Activated CD8-positive, alpha-beta memory T cell treated with anti-CD3 and anti-CD28 coated beads for 48 hours (primary cell): ENCODE measurements at places on chromosomes 4 and X.

DNA sequence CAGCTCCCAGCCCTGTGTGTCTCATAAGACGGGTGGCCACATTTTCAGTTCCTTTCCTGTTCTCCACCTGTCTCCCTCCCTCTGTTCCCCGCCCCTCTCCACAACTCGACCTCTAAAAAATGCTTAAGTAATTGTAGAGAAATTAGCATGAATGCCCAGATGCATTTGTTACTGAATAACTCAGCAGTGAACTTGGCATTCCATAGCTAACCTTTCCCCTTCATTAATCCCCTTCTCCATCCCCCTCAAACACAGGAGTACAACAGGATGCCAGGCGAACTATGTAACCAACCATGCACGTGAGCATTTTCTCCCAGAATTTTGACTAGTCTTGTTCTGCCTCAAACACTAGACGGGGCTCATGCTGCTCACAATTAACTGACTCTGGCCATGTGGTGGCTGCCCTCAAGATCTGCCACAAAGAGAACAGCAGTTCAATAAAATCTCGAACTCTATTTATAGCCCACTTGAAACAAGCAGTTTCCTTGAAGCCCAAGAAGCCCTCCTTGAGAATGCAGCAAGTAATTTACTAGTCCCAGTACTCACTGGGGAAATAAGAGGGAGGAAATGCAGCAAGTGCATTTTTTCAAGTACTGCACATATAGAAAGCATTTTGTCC lies 351.2 kb downstream of the ARHGAP24 start:
- no peak for DNase-seq

DNA sequence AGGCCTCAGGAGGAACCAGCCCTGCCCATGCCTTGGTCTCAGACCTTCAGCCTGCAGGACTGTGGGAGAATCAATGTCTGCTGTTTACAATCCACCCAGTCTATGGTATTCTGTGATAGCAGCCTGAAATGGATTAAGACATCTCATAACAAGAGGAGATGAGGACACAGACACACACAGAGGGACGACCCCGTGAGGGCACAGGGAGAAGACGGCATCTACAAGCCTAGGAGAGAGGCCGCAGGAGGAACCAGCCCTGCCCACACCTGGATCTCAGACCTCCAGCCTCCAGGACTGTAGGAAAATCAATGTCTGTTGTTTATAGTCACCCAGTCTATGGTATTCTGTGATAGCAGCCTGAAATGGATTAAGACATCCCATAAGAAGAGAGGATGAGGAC lies 3.3 kb downstream of the SLC25A6 start:
- no peak for DNase-seq

DNA sequence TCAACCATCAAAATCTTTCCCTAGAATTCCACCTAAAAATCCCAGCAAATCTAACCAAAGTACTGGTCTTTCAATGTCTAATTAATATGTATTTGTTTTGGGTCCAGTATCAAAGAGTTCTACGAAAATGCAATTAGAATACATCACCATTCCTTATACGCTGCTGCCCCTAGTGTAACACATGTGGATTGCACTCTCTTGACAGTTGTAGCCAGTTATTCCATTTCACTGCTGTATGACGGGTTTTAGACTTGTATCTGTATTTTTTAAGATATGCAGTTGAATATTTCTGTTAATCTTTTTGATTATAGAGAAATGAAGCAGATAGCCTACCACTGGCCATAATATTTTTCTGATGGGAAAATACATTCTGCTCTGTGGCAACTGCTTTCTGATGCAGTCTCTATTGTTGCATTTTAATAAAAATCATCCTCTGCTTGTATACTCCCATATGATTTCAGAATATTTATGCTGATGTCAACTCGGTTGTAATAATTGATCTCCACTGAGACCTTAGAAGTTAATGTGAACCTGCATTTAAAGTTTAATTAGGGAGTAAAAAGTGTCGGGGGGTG lies 17.1 kb upstream of the PAGE2B start:
- no peak for DNase-seq

- DNase-seq, result no peak
Measured at GRCh38 chr4:156805696-156806095, 165.9 kb downstream of the PDGFC start.

DNA sequence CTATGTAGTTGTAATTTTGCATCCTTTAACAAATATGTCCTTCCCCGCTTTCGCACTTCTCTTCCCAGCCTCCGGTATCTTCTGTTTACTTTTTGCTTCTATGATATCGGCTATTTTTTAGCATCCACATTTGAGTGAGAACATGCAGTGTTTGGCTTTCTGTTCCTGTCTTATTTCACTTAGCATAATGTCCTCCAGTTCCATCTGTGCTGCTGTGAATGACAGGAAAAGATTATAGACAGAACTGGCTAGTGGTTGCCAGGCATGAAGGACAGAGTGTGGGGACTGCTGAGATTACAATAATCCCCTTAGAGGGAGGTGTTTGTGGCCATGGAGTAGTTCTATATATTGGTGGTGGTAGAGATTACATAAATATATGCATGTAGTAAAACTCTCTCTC lies 588.6 kb downstream of the NLGN4X start:
- DNase-seq, result no peak

DNA sequence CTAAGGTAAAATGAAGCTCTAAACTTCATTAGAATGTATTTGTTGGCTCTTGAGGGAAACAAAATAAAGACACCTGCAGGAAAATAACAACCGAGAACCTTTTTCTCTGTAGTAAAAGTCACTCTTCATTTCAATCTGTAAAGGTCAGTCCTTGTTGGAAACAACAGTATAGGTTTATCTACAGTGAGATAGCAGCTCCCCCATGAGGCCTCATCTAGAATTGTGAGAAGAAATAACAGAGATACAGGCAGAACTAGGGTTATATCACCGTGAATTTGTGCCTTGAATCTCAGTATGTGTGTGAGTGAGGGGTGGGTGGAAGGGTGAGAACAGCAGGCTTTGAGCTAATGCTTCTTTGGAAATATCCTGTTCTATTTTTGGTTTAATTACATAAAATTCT lies 107.8 kb upstream of the FMR1 start:
- DNase-seq, result no peak

GRCh38 chr4:55372259-55372658 lies 23.5 kb upstream of the TMEM165 start:
- no peak for DNase-seq

GRCh38 chrX:43003939-43004338 lies 226.0 kb upstream of the PPP1R2C start:
- no peak for DNase-seq

GRCh38 chr4:70365479-70365878 lies 4.9 kb downstream of the SMR3A start:
- no peak for DNase-seq

DNA sequence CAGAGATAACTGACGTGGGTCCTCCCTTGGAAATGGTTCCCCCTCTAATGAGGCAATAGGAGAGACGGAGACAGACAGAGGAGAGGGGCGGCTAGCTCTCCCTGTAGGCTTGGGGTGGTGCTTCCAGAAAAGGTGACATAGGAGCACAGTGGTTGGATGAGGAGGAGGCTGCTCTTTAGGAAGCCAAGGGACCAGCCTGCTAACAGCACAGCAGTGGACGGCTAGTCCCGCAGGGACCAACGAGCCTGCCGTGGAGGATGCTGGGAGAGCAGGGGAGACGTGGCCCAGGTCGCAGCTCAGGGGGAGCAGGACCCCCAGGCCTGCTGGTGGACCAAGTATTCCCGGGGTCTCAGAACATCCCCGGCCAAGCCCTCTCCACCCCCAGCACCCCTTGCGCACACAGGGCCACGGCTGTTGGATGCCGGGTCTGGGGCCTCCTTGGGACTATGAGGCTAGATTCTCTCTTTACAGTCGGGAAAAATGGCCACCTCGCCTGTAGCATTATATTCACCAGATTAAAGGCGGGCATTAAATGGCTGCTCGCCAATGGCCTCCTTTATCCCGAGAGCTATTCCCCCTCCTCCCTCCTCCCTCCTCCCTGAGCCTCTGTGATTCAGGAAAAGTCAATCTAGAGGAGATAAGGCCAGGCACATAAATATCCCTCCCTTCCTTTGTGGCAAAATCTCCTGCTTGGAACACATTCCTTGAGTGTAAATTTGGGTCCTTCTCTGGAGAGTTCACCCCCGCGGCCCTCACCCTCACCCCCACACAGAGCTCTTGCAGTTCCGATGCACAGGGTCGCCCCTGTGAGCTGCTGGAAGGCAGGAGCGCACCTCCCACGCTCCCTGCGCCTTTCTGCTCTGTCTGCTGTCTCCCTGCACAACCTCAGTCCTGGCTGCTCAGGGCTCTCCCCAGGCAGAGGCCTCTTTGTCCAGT lies 30.5 kb upstream of the NSG1 start:
- no peak for DNase-seq

DNA sequence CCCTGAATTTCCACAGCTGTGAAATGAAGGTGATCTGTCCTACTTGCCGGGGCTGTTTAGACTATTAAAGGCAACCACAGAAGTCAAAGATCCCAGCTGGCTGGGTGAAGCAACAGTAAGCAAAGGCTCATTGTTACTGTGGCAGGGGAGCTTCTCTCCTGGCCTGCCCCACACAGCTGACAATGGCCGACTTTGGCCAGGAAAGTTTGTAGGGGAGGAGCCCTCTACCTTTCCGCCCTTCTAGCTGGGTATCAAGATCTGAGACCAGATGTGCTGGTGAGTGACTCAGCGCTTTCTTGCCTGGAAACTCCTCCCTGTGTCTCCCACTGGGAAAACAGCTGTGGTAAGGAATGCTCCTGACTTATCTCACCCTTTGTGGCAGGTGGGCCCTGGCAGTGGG lies 21.1 kb downstream of the RASSF6 start:
- no peak for DNase-seq

- no peak for DNase-seq
Measured at GRCh38 chrX:568311-568710, 62.3 kb upstream of the SHOX start.

DNA sequence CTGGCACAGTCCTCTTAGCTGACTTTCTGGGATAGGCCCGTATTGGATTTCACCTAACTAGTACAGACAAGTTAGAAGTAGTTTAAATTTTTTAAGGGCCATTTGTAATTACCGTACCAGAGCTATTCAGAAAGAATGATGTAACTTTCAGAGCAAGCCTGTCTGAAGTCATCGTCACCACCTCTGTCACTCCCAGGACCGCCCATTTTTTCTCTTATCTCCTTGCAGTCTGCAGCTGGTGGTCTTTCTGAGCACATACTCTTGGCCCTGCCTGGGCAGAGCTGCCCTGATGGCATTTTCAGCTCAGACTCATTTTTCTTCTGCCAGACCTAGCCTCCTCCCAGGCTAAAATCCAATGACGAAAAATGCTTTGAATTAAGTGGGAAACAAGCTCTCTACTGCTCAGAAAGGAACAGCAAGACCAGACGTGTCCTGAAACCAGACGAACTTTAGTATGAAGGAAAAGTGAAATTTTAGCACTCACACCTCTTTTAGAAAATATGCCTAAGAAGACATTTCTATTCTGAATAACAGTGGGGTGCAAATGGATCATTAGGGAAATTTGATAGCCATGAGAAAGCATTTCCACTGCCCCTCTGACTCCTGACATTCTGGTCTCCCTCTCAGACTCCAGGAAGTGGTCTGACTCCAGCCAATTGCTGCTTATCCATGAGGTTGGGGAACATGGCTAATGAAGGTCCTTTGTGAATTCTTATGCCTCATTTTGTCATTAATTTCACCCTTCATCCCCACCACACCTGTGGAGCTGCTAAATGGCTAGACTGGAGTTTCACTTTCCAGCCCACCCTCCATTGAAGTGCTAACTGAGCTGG lies 162.4 kb upstream of the GYPA start:
- no peak for DNase-seq

DNA sequence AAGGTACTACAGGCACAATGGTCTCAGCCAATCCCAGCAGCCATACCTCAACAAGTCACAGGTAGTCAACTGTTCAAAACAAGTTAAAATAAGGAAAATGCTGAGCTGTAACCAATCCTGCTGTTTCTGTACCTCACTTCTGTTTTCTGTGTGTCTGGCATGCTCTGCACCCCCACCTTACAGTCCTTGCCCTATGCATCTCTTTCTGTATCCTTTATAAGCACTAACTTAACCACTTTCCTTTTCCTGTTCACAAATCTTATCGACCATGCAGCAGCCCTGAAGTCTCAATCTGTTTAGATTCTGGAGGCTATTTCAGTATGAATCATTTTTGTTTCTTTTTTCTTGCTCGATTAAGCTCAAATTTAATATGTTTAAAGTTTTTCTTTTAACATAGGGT lies 12.5 kb upstream of the FAM13A start:
- DNase-seq, result no peak

- DNase-seq, result no peak
Measured at GRCh38 chrX:13043138-13043537, 1.3 kb downstream of the FAM9C start.

DNA sequence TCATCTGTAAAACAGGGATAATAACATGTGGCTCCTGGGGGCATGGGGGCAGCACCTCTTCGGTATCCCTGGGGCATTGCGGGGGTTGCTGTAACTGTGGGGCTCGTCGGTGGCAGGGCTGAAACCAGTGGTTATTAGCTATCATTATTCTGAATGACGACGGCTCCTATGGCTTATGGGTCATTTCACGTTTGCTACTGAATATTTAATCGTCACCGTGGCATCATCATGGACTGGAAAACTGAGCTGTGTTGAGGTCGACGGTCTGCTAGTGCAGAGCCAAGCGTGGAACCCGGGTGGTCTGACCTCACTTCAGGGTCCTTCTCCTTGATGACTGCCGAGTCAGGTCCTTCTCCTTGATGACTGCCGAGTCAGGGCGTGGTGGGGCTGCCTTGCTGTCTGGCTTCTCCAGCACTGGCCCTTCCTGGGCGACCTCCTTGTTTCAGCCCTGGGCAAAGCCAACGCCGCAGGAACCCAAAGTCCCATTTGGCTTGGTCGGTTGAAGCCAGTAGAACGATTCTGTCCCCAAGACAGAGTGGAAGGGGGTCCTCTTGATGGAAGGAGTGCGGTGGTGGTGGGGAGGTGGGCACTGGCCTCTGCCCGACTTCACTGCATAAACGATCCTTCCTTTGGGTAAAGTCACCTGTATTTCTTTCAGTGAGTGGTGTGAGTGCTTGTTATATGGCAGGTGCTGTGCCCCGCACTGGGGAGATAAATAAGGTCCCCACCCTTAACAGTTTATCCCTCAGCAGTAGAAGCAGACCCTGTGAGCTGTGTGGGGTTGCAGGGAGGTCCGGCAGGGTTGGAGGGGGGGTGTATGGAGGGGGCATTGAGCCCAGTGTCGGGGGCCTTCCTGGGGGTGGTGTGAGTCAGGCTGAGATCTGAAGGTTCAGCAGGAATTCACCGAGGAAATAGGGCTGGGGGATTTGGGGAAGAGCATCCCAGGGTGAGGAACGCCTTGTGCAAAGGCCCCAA lies 40.8 kb downstream of the PSAPL1 start:
- DNase-seq, result no peak

DNA sequence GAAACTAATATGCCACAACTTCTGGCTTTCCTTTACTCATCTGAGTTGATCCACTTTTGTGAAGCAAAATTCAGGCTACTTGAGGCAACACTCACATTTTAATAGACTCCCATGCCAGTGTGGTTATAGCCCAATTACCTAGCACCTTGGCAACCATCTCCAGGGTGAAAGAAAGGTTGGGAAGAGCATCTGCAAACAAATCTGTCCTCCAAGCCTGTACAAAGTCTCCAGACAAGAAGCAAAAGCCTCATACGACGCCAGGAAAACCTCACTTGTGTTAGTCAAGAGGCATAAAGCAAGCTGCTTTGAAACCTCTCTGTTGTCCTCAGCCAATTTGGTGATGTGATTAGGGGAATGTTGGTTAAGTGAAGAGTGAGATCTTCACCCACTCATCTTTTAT lies 246.6 kb downstream of the THOC2 start:
- DNase-seq, result no peak

- no peak for DNase-seq
Measured at GRCh38 chrX:71619986-71620385, 1.7 kb upstream of the CXCR3 start.
